Keratinocyte (primary cell): ENCODE measurements at places on chromosomes 13 and 19.

GRCh38 chr13:61751039-61751438 lies 335.4 kb upstream of the PCDH20 start:
- H3K36me3 ChIP-seq: no peaks in the 10 kb centered on the region
- no peak for DNase-seq
- H3K27me3 ChIP-seq: no peaks in the 10 kb centered on the region
- no peaks in the 10 kb centered on the region for H3K4me1 ChIP-seq

DNA sequence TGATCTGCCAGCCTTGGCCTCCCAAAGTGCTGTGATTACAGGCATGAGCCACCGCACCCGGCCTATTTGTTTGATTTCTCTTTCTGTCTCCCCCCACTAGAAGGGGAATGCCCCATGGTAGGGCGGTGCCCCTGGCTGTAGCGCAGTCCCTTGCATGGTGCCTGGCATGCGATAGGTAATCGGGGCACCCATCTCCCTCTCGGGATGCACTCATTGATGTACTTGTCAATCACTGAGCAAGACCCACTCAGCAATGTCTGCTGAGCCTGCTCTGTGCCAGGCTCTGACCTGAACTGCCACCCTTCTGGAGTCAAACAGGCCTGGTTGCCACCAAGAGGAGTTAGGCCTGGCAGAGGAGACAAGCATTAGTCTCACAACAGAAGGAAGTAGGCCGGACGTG lies 19.8 kb downstream of the DNM2 start:
- peaks cover 6% of the 10 kb centered on the region for H3K36me3 ChIP-seq
- no peak overlapping the region for H3K27ac ChIP-seq
- no peak for DNase-seq
- H3K4me3 ChIP-seq: no peak overlapping the region

GRCh38 chr13:111531505-111531904 lies 211.1 kb downstream of the TEX29 start:
- H3K4me3 ChIP-seq: no peak overlapping the region
- no peak overlapping the region for H3K27ac ChIP-seq
- DNase-seq: no peak
- H3K36me3 ChIP-seq: no peaks in the 10 kb centered on the region
- H3K4me1 ChIP-seq: no peaks in the 10 kb centered on the region

- H3K4me1 ChIP-seq: no peaks in the 10 kb centered on the region
- no peaks in the 10 kb centered on the region for H3K27me3 ChIP-seq
- H3K36me3 ChIP-seq: peaks cover 62% of the 10 kb centered on the region
- no peak for DNase-seq
- no peak overlapping the region for H3K4me3 ChIP-seq
Measured at GRCh38 chr13:29532821-29533220, 62.7 kb downstream of the SLC7A1 start.

GRCh38 chr13:103516015-103516795 lies 450.0 kb upstream of the SLC10A2 start:
- H3K27me3 ChIP-seq: no peaks in the 10 kb centered on the region
- no peak overlapping the region for H3K4me3 ChIP-seq
- no peak overlapping the region for H3K27ac ChIP-seq
- H3K4me1 ChIP-seq: no peaks in the 10 kb centered on the region
- DNase-seq: no peak

- H3K27me3 ChIP-seq: no peaks in the 10 kb centered on the region
- no peak for DNase-seq
Measured at GRCh38 chr13:98325724-98326123, 148.7 kb upstream of the RNF113B start.

DNA sequence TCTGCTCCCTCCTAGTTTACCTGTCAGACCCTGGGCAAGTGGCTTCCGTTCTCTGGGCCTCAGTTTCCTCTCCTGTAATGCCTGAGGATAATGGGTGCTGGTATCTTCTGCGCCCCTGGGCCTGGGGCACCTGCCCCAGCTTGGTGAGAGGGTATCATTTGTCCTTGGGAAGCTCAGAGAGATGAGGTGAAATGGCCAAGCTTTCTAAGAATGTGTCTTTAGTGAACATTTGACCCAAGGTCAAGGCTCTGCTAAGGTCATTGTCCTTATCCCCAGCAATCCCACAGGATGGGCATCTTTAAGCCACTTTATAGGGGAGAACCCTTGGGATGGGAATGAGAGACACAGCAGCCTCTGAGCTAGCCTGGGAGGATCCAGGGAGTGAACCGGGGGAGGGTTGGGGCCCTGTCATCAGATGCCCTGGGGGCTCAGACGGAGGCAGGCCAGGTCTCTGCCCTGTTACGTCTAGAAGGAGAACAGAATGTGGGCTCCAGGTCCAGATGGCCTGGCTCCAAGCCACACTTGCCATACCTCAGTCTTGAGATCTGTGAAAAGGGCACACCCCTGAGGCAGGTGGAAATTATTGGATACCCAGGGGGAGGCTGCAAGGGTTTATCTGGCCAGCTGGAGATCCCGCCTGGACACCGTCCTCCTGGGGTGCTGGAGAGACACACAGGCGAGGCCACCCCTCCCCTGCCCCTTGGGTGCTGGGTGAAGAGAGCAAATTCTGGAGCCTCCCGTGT lies 1.1 kb upstream of the NFIC start:
- H3K4me1 ChIP-seq: peaks cover 52% of the 10 kb centered on the region
- H3K27ac ChIP-seq: no peak overlapping the region
- H3K4me3 ChIP-seq: peak overlapping the region; percentile 70
- H3K36me3 ChIP-seq: no peaks in the 10 kb centered on the region
- no peaks in the 10 kb centered on the region for H3K27me3 ChIP-seq
- DNase-seq: no peak

- peak overlapping the region; percentile 22 for H3K27ac ChIP-seq
- no peak overlapping the region for H3K4me3 ChIP-seq
- peaks cover 21% of the 10 kb centered on the region for H3K4me1 ChIP-seq
- no peaks in the 10 kb centered on the region for H3K36me3 ChIP-seq
- no peak for DNase-seq
- no peaks in the 10 kb centered on the region for H3K27me3 ChIP-seq
Measured at GRCh38 chr19:55474269-55475265, 1.9 kb upstream of the ZNF628 start.

DNA sequence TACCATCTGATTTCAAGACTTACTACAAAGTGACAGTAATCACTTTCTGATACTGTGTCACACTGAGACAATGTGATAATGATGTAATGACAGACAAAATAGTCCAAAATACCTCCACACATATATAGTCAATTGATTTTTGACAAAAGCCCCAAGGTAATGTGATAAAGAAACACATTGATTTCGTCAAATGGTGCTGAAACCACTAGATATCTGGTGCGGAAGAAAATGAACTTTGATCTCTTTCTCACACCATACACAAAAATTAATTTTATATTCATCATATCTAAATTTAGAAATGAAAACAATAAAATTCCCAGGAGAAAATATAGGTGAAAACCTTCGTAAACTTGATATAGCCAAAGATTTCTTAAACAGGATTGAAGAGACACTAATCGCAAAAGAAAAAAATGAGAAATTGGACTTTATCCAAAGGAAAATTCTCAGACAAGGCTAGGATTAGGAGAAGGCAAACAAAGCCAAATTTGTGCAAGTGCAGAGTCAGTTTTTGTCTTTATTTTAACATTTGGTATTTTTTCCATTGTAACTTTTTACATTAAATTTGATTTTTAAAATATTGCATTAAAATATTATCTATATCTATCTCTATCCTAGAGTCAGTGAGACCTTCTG lies 739.9 kb downstream of the DIAPH3 start:
- no peaks in the 10 kb centered on the region for H3K4me1 ChIP-seq
- H3K4me3 ChIP-seq: no peak overlapping the region
- H3K27ac ChIP-seq: no peak overlapping the region
- H3K36me3 ChIP-seq: no peaks in the 10 kb centered on the region
- DNase-seq: no peak

- DNase-seq: no peak
- H3K27me3 ChIP-seq: peaks cover 9% of the 10 kb centered on the region
- H3K4me3 ChIP-seq: no peak overlapping the region
- H3K27ac ChIP-seq: no peak overlapping the region
- H3K36me3 ChIP-seq: no peaks in the 10 kb centered on the region
Measured at GRCh38 chr19:16296713-16297112, 27.9 kb upstream of the KLF2 start.

DNA sequence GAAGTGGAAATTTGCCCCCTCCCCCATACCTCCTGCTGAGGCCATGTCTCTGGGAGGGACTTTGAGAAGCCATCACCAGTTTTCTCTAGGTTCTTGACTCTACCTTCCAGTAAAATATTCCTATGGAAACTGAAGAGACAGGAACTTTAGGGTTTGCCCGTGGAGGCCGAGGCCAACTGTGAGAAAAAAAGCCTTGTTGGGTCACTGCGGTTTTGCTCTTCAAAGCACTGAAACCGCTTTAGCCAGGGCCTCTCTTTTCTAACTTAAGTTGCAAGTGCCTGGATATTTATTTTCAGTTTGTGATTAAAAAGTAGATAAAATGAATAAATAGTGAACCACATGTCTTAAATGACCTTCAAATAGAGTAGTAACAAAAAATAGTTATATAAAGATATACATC lies 159.7 kb upstream of the TSC22D1 start:
- no peaks in the 10 kb centered on the region for H3K36me3 ChIP-seq
- no peak overlapping the region for H3K27ac ChIP-seq
- no peak for DNase-seq

- H3K4me3 ChIP-seq: no peak overlapping the region
- no peaks in the 10 kb centered on the region for H3K4me1 ChIP-seq
- no peak for DNase-seq
- no peaks in the 10 kb centered on the region for H3K36me3 ChIP-seq
- no peak overlapping the region for H3K27ac ChIP-seq
Measured at GRCh38 chr13:46489586-46490023, 63.4 kb upstream of the LRCH1 start.

DNA sequence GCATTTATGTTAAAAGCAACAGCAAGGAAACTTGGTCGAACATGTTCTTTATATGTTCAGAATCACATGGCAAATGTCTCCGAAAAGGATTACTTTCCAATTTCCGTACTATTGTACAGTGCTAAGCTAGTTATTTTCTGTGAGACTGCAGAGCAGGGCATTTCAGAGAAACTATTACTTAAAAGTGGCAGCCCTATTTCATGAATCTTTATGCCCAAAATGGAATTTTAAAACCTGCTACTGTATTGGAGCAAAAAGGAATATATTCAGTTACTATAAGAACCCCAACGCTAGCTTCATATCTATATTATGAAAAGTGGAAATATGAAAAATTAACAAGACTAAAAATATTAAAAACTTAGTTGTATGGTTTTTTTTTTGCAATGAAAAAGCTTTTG lies 2.2 kb upstream of the KLF5 start:
- DNase-seq: no peak
- no peaks in the 10 kb centered on the region for H3K27me3 ChIP-seq
- H3K4me1 ChIP-seq: peaks cover 22% of the 10 kb centered on the region

GRCh38 chr13:51687947-51688714 lies 103.9 kb downstream of the WDFY2 start:
- no peak for DNase-seq
- H3K27ac ChIP-seq: no peak overlapping the region
- no peak overlapping the region for H3K4me3 ChIP-seq
- H3K4me1 ChIP-seq: no peaks in the 10 kb centered on the region
- no peaks in the 10 kb centered on the region for H3K27me3 ChIP-seq

- peaks cover 8% of the 10 kb centered on the region for H3K4me1 ChIP-seq
- H3K4me3 ChIP-seq: no peak overlapping the region
- H3K27me3 ChIP-seq: peaks cover 93% of the 10 kb centered on the region
- DNase-seq: no peak
- H3K36me3 ChIP-seq: no peaks in the 10 kb centered on the region
- no peak overlapping the region for H3K27ac ChIP-seq
Measured at GRCh38 chr19:18609717-18610051, 3.0 kb upstream of the TMEM59L start.

- no peak for DNase-seq
- H3K4me1 ChIP-seq: peaks cover 12% of the 10 kb centered on the region
- H3K27me3 ChIP-seq: no peaks in the 10 kb centered on the region
- H3K4me3 ChIP-seq: no peak overlapping the region
Measured at GRCh38 chr13:35888457-35888883, 242.7 kb downstream of the DCLK1 start.

DNA sequence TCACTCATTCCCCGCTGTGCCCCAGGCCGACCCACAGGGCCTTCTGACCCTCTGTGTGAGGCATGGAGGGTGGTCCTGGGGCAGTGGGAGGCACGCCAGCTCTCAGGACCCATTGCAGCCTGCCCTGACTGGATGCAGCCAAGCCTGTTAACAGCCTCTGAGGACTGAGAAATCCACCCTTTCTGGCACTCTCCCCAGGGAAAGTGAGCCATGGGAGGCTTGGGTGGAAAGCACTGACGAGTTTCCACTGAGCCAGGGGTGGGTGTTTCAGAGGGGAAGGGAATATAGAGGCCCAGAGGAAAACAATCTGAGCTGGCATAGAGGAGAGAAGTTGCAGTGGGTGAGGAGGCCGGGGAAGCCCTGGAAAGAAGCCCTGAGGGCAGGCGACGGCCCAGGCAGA lies 30.6 kb upstream of the SLC7A10 start:
- no peak overlapping the region for H3K27ac ChIP-seq
- no peak for DNase-seq
- no peaks in the 10 kb centered on the region for H3K4me1 ChIP-seq
- H3K4me3 ChIP-seq: no peak overlapping the region

GRCh38 chr13:48398450-48399095 lies 14.3 kb downstream of the LPAR6 start:
- H3K36me3 ChIP-seq: no peaks in the 10 kb centered on the region
- H3K4me3 ChIP-seq: no peak overlapping the region
- no peak for DNase-seq
- peak overlapping the region; percentile 81 for H3K27ac ChIP-seq
- peaks cover 47% of the 10 kb centered on the region for H3K4me1 ChIP-seq

DNA sequence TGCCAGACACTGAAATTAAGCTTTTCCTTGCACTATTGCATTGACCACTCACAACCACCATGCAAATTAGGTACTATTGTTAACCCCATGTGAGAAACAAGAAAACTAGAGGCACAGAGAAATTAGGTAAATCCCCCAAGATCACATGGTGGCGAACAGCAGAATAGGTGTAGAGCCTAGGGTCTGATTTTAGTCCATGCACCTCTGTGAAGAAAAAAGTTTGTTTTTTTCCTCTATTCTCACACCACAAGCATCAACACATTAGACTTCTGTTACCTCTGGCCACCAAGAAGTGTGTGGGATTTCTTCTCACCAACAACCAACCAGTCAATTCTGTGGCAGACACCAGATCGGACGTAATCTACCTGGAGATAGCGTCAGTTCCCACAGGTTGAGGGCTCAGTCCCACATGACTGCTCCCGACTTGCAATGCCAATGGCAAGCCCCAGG lies 391.9 kb downstream of the COG6 start:
- H3K36me3 ChIP-seq: no peaks in the 10 kb centered on the region
- no peak for DNase-seq
- no peaks in the 10 kb centered on the region for H3K4me1 ChIP-seq
- H3K27me3 ChIP-seq: no peaks in the 10 kb centered on the region
- H3K27ac ChIP-seq: no peak overlapping the region
- H3K4me3 ChIP-seq: no peak overlapping the region

- H3K4me1 ChIP-seq: no peaks in the 10 kb centered on the region
- H3K4me3 ChIP-seq: no peak overlapping the region
- H3K27ac ChIP-seq: no peak overlapping the region
- H3K36me3 ChIP-seq: no peaks in the 10 kb centered on the region
- no peak for DNase-seq
Measured at GRCh38 chr13:94480672-94481145, 1.2 kb upstream of the DCT start.
